Thyroid gland (tissue), 4 donors: ENCODE measurements at places on chromosomes 7 and 10. TPM values are rescaled to one million over a fixed set of nuclear protein-coding genes. Genes with fewer than 3 reads are reported as not detected.

DNA sequence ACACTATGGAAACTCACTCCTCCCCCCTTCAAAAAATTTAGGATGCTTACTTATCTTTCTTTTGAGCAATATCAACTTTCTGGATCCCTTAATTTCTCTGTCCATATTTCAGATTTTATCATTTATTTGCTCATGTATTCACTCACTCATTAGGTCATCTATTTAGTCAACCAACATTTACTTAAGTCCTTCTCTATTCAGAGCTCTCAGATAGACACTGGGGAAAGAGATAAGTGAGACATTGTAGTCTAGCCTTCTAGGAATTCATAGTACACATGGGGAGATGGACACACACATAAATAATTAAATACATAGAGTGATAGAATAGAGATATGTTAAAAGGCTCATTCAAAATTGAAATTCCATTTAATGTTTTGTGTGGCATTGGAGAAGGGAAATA is 9.2 kb downstream of the CPN1 start:
- no peak for DNase-seq

DNA sequence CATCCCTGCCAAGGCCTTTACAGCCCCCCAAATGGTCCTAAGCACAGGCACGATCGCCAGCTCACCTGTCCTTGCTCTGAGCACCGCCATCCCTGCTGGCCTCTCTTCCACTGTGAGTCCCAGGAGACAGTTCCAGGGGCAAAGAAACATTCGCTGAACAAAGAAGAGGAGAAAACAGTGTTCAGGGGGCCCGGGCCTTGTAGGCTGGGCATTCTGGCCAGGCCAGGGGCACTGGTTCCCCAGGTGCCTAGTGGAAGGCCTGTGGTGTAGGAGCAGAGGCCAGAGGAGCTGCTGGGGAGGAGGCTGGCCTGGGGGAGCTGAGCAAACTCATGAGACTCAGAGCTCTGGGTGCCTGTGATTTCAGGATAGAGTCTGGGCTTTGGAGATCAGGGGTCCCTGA is 22.6 kb downstream of the AQP1 start:
- no peak for DNase-seq

- no peak for DNase-seq
These were observed 38.0 kb upstream of the TES start for GRCh38 chr7:116172353-116172752.

DNA sequence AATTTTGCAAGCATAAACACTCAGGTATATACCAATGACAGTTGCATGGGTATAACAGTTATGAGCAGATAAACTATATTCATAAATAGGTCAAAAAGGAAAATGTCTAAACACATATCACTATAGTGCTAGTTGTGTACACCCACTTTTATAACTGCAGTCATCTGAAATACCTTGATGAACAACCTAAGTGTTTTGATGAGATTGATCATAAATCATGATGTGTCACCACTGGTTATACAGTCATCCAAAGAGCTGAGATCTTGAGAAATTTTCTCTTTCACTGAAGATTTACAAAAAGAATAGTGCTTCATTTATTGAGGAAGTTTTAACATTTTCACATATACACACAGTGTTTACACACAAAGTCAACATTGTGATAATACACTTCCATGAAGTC is 78.6 kb upstream of the SLC25A13 start:
- DNase-seq, result no peak

DNA sequence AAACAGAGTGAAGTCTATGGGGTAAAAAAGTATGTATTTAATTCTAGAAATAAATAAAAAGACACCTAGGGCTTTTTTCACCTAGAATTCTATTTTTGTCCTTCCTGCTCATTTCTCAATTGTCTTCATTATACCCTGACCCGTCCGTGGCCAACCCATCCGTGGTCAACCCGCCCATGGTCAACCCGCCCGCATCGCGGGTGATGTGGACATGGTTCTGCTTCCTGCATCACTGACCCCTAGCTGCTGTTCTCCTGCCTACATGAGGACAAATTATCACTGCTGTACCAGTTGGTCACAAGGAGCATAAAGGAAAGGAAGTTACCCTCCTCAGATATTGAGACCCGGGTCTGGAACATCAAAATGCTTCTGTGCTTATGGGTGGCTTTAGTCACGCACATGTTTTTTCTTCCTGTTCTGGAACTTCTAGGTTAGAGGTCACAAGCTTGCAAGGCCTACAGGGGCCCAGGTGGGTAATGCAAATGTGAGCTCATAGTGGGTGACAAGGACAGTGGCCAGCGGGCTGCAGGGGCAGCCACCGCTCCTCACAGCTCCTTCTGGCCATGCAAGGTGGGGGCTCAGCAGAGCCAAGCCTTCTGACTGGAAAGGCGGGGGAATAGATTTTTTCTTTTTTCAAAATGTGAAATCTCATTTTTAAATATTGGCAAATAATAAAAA is 15.5 kb downstream of the CAMK2G start:
- no peak for DNase-seq

- no peak for DNase-seq
These were observed 343.1 kb downstream of the PHTF2 start for GRCh38 chr7:78141522-78142281.

- DNase-seq, result peak; percentile 63
These were observed 70.9 kb downstream of the SYPL1 start for GRCh38 chr7:106041140-106041717.

DNA sequence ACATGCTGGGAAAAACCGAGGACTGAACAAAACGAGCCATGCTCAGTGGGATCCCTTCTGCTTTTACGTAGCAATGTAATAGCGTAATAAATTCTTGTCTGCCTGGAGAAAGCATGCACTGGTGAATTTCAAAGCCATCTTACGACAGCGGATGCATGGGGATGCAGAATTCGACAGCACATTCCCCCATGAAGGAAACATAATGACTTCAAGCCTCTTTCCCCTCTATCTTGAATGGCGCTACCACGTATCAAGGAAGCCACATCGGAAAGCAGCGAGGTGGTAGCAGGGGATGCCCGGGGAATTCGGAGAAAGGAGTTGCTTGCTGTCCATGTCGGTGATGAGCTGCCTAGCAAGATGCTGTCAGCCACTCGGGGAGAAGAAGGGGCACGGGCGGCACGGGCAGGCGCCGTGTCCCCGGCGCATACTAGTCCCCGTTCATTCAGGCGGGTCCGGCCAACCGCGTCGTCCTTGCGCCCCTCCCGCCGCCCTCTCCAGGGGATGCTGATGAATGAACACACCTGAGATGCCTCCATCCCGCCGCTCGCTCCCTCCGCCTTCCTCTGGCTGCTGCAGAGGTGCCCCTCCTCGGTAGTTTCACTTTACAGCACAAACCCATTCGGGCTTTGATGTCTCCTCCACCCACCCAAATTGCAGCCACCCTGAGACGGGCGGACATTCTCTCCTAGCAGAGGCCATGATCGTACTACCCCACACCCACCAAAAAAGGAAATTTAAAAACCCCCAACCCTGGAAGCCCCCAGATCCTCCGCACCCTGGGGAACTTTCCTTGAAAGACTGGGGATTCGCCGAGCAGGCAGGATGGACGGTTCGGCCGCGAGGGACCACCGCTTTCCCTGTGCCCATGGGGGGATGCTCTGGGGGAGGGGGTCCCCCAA is 644 bp downstream of the SORBS1 start:
- peak; percentile 51 for DNase-seq

GRCh38 chr7:131657881-131658280 is 101.5 kb upstream of the PODXL start:
- DNase-seq, result no peak

- DNase-seq, result no peak
These were observed 122.0 kb downstream of the PLCE1 start for GRCh38 chr10:94115725-94116124.

DNA sequence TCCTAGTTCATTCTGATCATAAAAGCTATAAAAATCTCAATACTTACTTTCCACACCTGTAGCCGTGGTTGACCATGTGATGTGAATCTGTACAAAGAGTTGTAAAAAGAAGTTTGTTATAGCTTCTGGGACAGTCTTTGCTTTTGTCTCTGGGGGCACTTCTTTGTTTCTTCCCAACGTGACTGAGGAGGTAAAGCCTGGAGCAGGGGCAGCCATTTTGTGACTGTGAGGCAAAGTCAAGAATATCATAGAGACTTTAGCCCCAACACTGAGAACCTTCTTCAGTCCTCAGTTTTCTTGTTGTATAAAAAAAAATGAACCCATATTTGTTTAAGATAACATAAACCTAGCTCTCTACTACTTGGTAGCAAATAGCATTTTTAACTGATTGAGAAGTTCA is 29.4 kb upstream of the LYZL1 start:
- no peak for DNase-seq

DNA sequence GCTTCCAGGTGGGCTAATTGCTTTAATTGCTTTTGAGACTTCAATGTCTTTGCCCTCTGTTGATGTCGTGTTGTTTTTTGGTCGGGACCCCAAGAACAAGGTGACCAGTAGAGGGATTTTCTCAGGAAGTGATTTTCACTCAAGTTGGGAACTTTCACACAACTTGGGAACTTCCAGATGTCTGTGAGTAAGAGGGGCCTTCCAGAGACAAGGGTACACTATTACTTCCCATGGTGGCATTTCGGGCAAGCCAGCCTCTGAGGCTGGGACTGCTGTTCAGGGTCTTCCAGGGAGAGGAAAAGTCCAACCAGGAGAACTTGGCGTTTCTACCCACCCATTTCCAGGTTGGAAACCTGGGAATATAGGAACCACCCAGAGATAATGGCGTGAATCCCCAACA is 170.0 kb upstream of the CDCA7L start:
- no peak for DNase-seq

- no peak for DNase-seq
These were observed 237.3 kb downstream of the C7orf25 start for GRCh38 chr7:42674541-42674940.

DNA sequence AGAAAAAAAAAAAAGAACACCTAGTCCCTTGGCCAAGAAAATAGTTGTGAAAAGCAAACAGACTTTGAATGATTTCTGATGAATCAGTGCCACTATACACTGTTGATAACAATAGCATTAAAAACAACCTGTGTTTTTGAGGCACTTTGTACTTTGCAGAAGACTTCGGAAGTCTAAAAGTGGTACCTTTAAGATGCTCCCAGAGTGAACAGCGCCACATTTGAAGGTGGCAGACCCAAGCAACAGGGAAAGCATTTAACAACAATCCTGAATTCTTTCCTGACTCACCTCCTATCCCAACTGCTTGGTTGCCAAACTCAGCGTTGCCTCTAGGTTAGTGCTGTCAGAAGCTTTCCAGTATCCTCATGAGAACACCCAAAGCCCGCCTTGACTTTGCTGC is 102.5 kb upstream of the CCDC6 start:
- no peak for DNase-seq

GRCh38 chr7:133763076-133763640 is 364.0 kb upstream of the LRGUK start:
- no peak for DNase-seq

DNA sequence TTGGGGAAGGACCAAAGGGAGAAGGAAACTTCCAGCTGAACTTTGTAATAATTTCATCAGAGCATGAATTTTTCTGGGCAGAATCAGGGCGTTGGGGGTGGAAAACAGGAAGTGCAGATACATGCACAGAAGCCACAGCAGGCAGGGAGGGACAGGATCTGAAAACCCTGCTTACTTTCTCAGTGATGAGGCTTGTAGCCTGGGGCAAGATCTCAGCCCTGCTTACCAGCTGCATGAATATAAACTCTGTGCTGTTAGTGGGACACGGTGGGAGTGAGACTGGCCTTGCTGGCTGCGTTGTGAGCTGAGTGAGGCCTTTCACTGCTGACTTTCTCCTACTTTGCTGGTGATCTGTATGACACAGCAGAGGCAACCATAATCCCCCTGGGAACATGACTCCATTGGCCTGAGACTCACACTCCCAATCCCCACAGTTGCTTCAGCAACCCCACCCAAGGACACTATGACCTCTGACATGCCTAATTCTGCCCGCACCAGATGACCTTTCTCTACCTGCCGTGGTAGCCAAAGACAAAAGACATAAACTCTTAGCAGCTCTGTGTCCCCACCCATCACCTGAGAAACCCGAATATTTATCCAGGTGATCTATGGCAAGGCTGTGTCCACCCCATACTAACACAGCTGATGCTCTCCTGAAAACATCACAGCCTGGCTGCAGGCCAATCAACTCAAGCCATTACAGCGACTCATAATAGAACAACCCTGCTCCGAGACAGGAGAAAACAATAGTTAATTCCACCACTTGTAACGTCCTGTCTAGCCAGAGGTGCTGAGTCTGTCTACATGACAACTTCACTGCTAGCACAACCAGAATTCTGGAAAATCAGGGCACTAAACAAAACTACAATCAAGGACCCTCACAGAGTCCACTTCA is 190.7 kb upstream of the CHRM2 start:
- DNase-seq, result no peak

The FAM204A gene
- total RNA-seq, result 61.1 TPM

The ZNF853 gene
- total RNA-seq, result 26.2 TPM

The UPK3B gene
- 1.0 TPM for total RNA-seq

The DOCK4 gene
- total RNA-seq, result 14.0 TPM

The ATOH7 gene
- total RNA-seq, result not detected

The HACD1 gene
- 19.2 TPM for total RNA-seq
